Activated naive CD8-positive, alpha-beta T cell treated with anti-CD3 and anti-CD28 coated beads, Interleukin-2, amount 10 ng/mL, durations not matched to agents 7 days and 5 days (primary cell): ENCODE measurements at places on chromosomes 11 and 22.

- H3K4me3 ChIP-seq, result no peak overlapping the region
- no peaks in the 10 kb centered on the region for H3K27me3 ChIP-seq
- no peak overlapping the region for H3K27ac ChIP-seq
- no peaks in the 10 kb centered on the region for H3K4me1 ChIP-seq
- no peaks in the 10 kb centered on the region for H3K36me3 ChIP-seq
- DNase-seq, result no peak
Observed at GRCh38 chr11:103317118-103317517, 207.9 kb downstream of the DYNC2H1 start.

GRCh38 chr22:30424534-30425326 lies 838 bp upstream of the MTFP1 start:
- no peaks in the 10 kb centered on the region for H3K27me3 ChIP-seq
- peak overlapping the region; percentile 98 for H3K4me3 ChIP-seq

GRCh38 chr11:47480762-47481161 lies 31.8 kb upstream of the RAPSN start:
- DNase-seq, result no peak
- peaks cover 33% of the 10 kb centered on the region for H3K36me3 ChIP-seq
- no peak overlapping the region for H3K4me3 ChIP-seq

DNA sequence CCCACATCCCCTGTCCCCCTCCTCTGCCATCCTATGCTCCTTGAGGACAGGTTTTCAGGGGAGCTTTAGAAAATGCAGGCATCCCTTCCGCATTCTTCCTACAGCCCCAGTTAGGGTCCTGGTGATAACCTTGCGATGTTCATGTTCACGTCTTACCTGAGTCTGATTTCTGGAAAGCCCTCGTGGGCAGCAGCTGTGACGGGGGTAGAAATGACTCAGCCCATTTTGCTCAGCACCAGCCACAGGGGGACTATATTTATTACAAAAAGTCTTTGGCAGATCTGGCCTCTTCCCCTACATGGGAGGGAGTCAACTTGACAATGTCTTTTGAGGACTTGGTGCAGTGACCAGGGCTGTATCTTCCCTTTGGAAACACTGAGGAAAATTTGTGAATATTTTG lies 12.3 kb downstream of the PKNOX2 start:
- no peaks in the 10 kb centered on the region for H3K36me3 ChIP-seq
- H3K27ac ChIP-seq, result no peak overlapping the region
- H3K4me1 ChIP-seq, result peaks cover 3% of the 10 kb centered on the region
- DNase-seq, result no peak
- H3K27me3 ChIP-seq, result peaks cover 22% of the 10 kb centered on the region
